ENCODE measurements at places on chromosomes 4 and X. TPM values are rescaled to one million over a fixed set of nuclear protein-coding genes. Genes with fewer than 3 reads are reported as not detected.

The RADX gene
- total RNA-seq = 4.8 TPM

The PCDH11X gene
- total RNA-seq = 2.4 TPM

The GPR34 gene
- 5.1 TPM for total RNA-seq

The SPRY1 gene
- total RNA-seq = 79.4 TPM

The PABPC5 gene
- total RNA-seq = 0.58 TPM

The TRIM61 gene
- not detected for total RNA-seq

The ATOH1 gene
- total RNA-seq = 35.3 TPM

The PASD1 gene
- not detected for total RNA-seq

DNA sequence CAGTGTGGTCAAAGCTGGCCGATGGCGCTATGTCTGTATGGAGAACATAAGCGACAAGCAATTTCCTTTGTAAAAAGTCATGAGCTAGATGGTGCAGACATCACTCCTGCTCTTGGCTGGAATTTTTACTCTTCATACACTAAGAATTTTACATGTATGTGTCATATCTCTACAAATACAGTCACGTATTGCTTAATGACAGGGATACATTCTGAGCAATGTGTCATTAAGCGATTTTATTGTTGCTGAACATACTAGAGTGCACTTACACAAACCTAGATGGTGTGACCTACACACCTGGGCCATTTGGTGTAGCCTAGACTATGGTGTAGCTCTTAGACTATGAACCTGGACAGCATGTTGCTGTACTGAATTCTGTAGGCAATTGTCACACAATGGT, 185.4 kb downstream of the SOWAHB start:
- no peaks in the 10 kb centered on the region for H3K27me3 ChIP-seq
- peaks cover 52% of the 10 kb centered on the region for H3K4me1 ChIP-seq
- no peak for DNase-seq
- H3K36me3 ChIP-seq = peaks cover 30% of the 10 kb centered on the region
- H3K4me3 ChIP-seq = no peak overlapping the region

DNA sequence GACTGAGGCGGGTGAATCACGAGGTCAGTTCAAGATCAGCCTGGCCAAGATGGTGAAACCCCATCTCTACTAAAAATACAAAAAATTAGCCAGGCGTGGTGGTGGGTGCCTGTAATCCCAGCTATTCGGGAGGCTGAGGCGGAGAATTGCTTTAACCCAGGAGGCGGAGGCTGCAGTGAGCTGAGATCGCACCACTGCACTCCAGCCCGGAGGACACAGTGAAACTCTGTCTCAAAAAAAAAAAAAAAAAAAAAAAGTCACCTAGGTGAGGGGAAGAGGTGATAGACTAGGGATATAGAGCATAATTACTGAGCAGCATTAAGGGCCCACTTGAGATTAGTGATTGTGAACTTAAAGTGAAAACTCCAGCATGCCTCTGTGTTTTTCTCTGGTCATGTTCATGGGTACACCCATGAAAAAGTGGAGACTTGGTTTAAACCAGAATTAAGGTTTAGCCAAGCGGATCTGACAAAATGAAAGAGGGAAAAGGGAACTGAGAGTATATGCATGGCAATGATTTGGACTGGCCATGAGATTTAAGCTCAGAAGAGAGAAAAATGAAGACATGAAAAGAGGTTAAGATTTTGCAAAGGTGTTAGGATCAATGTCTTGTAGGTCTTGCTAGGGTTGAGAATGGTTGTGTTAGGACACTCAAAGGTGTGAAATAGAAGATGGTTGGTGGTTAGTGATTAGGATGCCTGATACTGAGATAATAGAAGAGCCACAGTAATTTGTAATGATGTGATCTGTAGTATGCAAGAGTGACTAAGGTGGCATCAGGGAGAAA, 105.0 kb downstream of the RAB28 start:
- no peaks in the 10 kb centered on the region for H3K4me1 ChIP-seq
- no peak overlapping the region for H3K4me3 ChIP-seq
- DNase-seq = no peak
- peaks cover 8% of the 10 kb centered on the region for H3K36me3 ChIP-seq

- DNase-seq = no peak
- no peak overlapping the region for H3K27ac ChIP-seq
- no peak overlapping the region for H3K4me3 ChIP-seq
- H3K27me3 ChIP-seq = no peaks in the 10 kb centered on the region
- peaks cover 61% of the 10 kb centered on the region for H3K36me3 ChIP-seq
These were observed 105.1 kb downstream of the FNIP2 start for GRCh38 chr4:158873795-158874401.

DNA sequence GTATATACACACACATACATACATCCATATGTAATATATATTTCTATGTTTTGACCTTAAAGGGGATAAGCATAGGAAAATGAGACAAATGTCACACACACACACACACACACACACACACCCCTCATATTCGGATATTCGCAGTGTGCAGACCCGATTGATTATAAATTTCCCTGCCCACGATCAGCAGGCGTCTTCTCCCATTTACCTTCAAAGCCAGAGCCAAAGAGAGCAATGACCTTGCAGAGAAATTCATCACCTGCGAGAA, 488 bp downstream of the GPRIN3 start:
- peak overlapping the region; percentile 73 for H3K4me3 ChIP-seq
- no peaks in the 10 kb centered on the region for H3K36me3 ChIP-seq
- H3K27ac ChIP-seq = peak overlapping the region; percentile 89
- H3K27me3 ChIP-seq = peaks cover 3% of the 10 kb centered on the region
- H3K4me1 ChIP-seq = peaks cover 40% of the 10 kb centered on the region
- DNase-seq = no peak

- H3K36me3 ChIP-seq = no peaks in the 10 kb centered on the region
- H3K4me1 ChIP-seq = peaks cover 13% of the 10 kb centered on the region
- no peak overlapping the region for H3K4me3 ChIP-seq
- H3K27ac ChIP-seq = no peak overlapping the region
These were observed 77.0 kb upstream of the STOX2 start for GRCh38 chr4:183828125-183828524.

GRCh38 chr4:55499495-55499894, 47.2 kb downstream of the CLOCK start:
- H3K27me3 ChIP-seq = no peaks in the 10 kb centered on the region
- no peak for DNase-seq
- H3K36me3 ChIP-seq = no peaks in the 10 kb centered on the region
- H3K4me3 ChIP-seq = no peak overlapping the region
- peaks cover 8% of the 10 kb centered on the region for H3K4me1 ChIP-seq
